CD8-positive, alpha-beta T cell (primary cell): ENCODE measurements at places on chromosomes 12 and 14.

- no peak for DNase-seq
These were observed 141.4 kb upstream of the TMPO start for GRCh38 chr12:98374007-98374406.

DNA sequence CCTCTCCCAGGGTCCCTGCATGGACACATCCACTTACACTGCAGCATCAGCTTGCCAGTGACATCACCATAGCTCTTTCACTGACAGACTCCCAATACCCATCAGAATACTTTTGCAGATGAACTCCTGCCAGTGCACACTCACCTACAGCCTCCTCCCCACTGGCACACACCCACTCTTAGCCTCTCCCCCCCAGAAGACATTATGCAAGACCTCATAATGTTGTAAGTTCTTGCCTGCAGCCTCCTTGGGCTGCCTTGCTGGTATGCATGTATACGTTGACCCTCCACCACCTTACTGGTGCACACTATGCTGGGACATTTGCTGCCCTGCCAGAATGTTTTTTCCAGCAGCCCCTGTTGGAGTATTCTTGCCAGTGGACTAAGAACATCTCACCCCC, 324.2 kb downstream of the AEBP2 start:
- no peak for DNase-seq

- no peak for DNase-seq
These were observed 523.4 kb downstream of the FSCB start for GRCh38 chr14:43983721-43984120.

- DNase-seq = no peak
These were observed 1248.4 kb downstream of the LRFN5 start for GRCh38 chr14:42855085-42855484.
